ENCODE measurements at places on chromosomes 1 and 21.

DNA sequence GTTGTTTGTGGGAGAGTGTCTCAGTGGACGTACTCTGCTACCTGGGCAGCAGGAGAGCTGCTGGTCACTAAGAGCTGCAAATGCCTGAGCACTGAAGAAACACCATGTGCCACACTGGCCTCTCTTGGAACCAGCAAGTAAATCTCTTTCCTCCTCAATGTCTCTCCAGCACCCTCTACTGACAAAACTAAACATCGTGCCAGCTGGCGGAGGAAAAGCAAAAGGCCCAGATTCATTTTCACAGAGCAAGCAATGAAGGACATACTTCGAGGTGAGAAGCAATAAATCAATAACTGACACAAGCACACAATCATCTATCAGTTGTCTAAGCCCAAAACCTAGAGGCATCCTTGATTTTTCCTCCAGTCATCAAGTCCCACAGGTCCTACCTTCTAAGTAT lies 78.1 kb downstream of the RERE start:
- DNase-seq = no peak

GRCh38 chr1:194071205-194071604 lies 884.8 kb upstream of the B3GALT2 start:
- DNase-seq = no peak

- no peak for DNase-seq
Measured at GRCh38 chr21:46394595-46395104, 64.0 kb upstream of the DIP2A start.

DNA sequence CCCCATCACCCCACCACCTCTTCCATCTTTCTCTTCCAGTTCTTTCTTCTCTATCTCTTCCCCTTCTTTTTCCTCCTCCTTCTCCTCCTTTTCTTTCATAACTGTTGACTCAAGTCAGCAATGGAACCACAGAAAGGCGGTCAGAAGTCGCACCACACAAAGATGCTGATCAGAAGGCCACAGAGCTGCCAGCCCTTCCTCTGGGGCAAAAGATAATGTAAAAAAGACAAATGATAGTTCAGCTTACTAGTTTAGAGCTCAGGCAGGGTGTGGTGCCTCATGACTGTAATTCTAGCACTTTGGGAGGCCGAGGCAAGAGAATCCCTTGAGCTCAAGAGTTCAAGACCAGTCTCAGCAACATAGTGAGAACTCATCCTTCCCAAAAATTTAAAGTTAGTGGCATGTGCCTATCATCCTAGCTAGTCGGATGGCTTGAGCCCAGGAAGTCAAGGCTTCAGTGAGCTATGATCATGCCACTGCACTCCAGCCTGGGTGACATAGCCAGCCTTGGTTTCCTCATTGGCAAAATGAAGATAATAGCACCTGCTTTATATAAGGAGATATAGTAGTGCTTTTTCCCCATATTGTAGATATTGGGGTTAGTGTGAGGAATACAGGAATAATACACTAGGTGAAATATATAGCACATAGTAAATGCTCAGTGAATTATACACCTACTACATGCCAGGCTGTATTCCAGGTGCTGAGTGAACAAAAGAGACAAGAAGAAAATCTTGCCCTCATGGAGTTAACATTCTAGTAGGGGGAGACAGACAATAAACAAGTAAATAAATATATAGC lies 12.5 kb upstream of the IGSF3 start:
- DNase-seq = no peak

DNA sequence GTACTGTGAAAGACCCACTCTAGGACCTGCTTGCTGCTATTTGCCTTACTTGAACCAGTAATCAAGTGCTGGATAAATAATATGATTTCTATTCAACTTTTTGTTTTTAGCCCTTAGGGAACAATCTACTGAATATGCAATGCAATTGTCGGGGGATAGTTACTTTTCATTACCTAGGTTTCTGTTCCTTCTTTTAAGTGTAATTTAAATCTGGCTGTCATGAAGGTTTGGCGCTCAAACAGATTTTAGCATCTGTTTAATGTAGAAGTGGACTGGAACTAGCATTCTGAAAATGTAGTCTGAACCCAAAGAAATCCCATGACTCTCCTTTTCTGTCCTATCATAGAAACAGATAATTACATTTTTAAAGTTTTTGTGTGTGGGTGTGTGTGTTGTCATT lies 4.8 kb downstream of the MGST3 start:
- no peak for DNase-seq

DNA sequence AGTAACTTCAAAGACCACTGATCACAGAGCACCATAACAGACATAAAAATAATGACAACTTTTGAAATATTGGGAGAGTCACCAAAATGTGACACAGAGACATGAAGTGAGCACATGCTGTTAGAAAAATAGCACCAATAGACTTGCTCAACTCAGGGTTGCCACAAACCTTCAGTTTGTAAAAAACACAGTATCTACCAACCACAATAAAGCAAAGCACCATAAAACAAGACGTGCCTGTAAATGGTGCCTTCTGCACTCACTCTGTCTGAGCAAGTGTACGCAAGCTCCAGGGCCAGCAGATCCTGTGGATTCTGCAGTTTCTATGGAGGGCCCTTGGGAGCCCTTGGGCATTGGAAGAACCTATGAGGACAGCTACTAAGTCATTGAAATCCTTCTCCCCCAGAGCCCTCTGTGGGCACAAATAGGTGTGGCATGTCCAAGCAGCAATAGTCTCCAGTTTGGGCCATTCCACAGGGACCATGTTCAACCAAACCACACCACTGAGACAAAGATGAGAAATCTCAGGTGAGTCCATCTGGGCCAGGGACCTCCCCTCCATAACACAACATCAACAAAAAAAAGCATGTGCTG lies 116.9 kb upstream of the RAB4A start:
- DNase-seq = no peak

GRCh38 chr21:45592208-45592619 lies 50.0 kb upstream of the SLC19A1 start:
- DNase-seq = no peak
